ENCODE measurements at places on chromosomes 4 and X.

DNA sequence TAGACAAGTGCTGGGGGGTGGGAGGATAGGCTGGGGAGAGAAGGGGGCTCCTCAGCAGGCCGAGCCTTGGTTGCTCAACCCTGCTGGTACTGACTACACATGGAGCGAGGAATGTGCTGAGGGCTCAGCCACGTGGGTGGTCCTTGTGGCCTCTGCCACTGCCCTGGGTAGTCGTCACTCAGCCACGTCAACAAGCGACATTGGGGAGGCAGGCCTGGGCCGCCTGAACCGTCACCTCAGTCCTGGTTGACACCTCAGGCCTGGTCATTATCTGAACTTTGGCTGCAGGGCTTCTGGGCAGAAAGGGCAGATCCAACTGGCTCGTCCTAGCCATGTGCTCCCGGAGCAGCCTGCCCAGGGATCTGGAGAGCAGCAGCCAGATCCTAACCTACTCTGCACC, 62.7 kb upstream of the GDPD2 start:
- no peak for DNase-seq

DNA sequence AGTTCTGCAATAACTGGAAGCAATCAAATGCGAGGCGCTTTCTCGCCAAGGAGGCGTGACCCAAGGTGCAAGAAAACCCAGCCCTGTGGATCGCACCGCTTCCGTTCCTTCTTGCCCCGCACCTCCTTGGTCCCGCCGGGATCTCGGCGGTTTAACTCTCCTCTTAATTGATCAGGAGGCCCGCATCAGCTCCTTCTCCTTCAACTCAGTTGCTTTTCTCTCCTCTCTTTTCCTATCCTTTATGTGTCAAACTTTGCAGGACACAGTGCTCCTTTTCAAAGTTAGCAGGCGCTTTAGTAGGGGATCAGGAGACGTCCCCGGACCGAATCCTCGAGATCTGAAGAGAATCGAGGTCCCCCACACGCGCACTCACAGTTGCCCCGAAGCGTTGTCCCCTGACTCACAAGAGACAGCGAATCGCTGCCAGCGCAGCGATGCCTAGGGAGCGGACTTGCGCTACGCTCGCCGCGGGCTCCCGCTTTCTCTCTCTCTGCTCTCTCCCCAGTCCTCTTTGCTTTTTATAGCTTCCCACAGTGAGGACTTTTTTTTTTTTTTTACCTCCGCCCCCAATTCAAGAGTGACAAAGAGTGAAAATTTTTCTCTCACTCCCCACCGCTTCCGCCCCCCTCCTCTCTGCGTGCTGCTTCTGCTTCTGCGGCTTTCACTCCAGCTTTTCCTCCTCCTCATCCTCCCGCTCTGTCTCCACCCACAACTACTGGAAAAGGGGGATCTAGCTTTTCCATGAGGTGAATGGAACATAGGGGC, at the start of gene DKK2:
DKK2 (minus strand) TSS at position 495 of the 765 bp plus-strand sequence. CDS start 722 bp downstream, outside the sequence.
- DNase-seq, result no peak

GRCh38 chr4:63430105-63430504, 979.1 kb downstream of the TECRL start:
- DNase-seq, result no peak

- no peak for DNase-seq
Measured at GRCh38 chr4:124090021-124090420, 622.5 kb downstream of the ANKRD50 start.

DNA sequence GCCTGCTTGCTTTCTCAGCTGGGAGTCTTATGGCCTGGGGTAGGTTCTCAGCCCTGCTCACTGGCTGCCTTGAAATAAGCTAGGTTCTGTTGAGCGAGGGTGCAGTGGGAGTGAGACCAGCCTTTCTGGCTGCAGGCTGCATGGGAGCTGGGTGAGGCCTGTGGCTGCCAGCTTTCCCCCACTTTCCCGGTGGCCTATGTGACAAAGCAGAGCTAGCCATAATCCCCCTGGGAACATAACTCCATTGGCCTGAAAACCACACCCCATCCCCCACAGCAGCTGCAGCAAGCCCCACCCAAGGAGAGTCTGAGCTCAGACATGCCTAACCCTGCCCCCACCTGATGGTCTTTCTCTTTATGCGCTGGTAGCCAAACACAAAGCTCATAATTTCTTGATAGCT, 118.9 kb downstream of the KLHL4 start:
- DNase-seq, result no peak

GRCh38 chrX:54076903-54077302, 32.6 kb upstream of the PHF8 start:
- no peak for DNase-seq

- no peak for DNase-seq
Measured at GRCh38 chrX:24859211-24859841, 156.4 kb downstream of the ARX start.

DNA sequence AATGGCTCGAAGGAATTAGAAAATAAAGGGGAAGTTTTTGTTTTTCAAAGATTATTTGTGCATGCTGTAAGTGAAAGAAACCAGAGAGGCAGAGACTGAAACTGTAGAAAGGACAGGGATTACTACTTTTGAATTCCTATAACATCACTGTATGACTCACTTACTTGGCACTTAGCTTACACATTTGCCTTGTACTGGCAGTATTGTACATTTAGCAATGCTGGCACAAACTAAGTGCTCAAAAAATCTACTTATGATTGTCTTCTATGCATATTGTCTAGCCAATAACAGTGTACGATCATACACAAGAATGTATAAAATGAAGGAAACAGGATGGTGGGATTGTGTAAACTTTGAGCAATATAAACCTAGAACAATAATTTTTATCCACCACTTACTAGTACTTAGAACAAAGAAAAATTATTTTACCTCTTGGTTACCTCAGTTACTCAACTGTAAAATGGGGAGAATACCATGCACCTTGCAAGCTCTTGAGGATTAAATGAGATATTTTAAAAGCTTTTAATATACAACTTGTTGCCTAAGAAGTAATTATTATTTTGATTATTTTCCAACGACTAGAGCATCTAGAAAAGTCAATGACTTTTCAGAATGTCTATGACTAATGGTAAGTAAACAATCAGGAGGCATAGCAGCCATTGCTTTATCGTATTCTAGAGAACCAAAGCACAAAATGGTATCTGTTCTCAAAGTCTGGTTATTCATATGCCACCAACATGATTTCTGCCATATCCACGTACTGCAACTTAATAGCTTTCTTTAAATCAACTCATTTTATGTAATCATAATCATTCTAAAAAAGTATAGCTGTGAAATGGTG, 4.7 kb downstream of the FAM120C start:
- no peak for DNase-seq

DNA sequence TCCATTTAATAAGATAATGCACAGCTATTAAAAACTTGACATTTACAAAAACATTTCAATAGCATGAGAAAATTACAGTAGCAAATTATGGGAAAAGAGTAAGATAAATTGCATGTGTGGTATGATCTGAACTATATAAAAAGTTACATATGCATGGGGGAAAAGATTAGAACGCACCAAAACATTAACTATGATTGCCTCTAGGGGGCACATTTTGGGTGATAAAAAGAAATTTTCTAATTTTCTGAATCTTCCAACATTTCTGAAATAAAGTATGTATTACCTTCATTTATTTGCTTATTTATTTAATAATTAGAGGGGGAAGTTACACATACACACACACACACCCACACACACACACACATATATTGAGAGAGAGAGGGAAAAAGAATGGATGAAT, 19.6 kb upstream of the KDM5C start:
- no peak for DNase-seq

GRCh38 chr4:10924274-10924673, 239.7 kb upstream of the CLNK start:
- DNase-seq, result no peak

DNA sequence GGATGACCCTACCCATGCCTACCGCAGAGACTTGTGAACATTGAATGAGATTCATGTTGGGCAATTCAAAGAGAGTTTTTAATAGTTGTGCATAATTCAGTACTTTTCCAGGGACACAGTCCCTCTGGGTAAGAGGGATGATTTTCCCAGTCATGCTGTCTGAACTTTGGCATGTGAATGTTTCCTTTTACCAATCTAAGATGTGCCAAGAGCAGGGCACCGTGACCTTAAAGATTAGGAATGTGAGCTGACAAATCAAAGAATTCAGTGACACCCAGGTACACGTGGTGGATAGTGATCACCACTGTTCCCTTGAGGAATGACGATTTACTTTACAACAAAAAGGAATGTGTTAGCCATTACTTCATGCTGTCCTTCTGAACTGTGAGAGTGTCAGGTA, 515.6 kb downstream of the PPARGC1A start:
- DNase-seq, result no peak

GRCh38 chr4:164700471-164700870, 53.5 kb upstream of the SMIM31 start:
- DNase-seq, result no peak

- DNase-seq, result no peak
Measured at GRCh38 chr4:81330018-81330417, 115.0 kb upstream of the PRKG2 start.

- DNase-seq, result no peak
Measured at GRCh38 chrX:19270727-19271126, 73.0 kb upstream of the PDHA1 start.

DNA sequence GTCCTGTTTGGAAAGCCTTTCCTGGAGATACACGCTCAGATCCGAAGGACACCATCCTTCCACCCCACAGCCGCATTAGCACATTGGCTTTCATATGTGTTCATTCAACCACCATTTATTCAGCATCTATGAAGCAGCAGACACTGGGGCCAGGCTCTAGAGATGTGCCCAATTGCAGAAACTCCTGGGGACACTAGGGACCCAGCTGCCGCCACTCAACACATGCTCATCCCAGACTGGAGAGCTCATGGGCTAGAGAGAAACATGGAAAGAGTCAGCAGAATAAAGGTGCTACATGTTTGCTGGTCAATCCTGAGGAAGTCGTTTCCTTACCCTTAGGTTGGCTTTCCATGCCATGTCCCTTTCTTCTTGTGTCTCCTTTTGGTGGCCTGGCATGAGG, 7.6 kb downstream of the CTAG1A start:
- no peak for DNase-seq

DNA sequence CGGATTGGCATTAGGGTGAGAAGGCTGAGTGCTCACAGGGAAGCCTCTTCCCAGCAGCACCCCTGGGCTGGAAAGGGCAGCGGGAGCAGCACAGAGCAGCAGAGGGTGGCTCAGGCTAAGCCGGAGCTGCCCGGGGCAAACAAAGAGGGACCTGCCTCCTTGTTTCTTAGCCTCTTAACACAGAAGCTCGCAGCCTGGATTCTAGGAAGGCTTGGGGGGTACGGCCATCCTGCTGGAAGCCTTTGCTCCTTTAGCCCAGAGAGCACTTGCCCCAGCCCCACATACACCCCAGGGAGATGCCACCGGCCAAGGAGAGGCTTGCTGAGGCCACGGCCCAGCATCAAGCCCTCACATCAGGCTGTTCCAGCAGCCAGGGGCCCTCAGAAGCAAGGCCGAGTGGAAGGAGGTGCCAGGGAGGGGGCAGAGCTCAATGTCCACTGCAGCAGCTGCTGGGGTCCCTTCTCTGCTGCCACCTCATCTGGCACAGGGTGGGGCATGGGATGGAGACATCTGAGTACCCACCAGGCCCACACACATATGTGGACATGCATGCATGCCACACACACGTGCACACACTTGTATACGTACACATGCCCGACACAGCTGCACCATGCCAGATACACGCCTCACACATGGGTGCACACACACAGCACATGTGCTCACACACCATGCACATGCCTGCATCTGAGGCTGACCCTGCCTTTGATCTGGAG, 20.3 kb upstream of the SPON2 start:
- DNase-seq, result no peak

- DNase-seq, result no peak
Measured at GRCh38 chr4:1366371-1367229, 19.6 kb downstream of the UVSSA start.

- no peak for DNase-seq
Measured at GRCh38 chr4:37968747-37969146, 8.5 kb downstream of the PTTG2 start.

GRCh38 chr4:54487491-54487890, 170.3 kb upstream of the KIT start:
- DNase-seq, result no peak

- no peak for DNase-seq
Measured at GRCh38 chrX:134971926-134972325, 18.9 kb upstream of the SMIM10 start.

GRCh38 chrX:34560180-34560579, 96.9 kb downstream of the TMEM47 start:
- no peak for DNase-seq

- no peak for DNase-seq
Measured at GRCh38 chr4:108965016-108965415, 202.2 kb upstream of the ETNPPL start.

- no peak for DNase-seq
Measured at GRCh38 chr4:184757810-184758209, 23.9 kb upstream of the CENPU start.

DNA sequence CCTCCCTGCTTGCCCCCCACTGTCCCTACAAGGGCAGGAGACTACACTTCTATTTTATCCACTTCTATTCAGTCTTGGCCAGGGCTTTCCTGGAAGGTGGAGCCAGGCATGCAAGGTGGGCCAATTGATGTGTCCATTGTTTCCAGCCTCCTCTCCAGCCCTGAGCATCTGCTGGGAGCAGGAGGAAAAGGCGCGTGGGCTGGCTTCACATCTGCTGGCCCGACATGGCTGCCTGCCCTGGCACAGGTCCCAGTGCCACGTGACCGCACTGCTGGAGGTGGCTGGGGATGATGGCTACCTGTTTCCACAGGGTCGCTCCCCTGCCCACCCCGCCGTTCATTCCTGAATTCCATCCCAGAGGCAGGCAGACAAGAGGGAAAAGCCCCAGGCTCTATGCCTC, 247.7 kb downstream of the AFAP1 start:
- no peak for DNase-seq

DNA sequence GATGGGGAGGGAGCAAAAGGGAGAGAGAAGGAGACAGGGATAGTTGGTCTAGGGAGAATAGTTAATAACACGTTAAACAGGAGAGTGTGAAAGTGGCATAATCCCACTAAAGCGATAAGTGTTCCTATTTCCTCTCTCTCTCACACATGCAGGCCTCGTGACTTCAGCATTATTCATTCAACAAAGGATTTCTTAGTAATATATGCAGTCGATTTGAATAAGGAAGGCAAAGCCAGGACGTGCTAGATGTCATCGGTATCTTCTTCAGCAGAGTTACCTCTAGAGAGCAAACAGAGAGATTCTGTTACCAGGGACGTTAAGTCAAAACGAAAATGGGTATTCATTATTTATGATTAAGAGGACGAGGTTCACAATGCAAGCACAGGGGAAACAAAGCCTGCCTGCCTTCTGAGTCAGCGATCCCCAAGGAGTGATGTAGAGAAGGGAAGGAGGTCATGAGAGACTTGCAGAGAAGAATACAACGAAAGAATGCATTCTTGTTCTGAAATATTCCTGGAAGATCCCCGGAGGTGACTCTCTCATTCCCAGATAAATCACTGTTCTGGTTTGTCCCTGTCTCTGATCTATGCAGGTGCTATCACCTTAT, 1048.4 kb downstream of the NLGN4X start:
- DNase-seq, result no peak

DNA sequence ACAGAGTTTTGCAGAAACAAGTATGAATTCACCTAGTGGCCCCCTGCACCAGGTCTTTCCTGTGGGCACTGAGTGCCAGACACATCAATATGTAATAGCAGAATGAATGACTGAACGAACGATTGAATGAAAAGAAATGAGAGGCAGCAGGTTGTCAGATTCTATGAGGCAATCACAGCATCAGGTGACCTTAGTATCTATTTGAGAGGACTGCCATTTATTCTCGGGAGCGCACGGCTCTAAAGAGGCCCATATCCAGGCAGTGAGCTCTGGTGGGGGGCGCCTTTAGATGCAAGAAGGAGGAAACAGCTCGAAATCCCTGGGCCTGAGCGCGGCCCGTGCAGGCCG, 528 bp upstream of the SLC25A4 start:
- no peak for DNase-seq

- DNase-seq, result no peak
Measured at GRCh38 chrX:44099366-44099765, 126.2 kb upstream of the NDP start.
